T-helper 9 cell (primary cell): ENCODE measurements at places on chromosomes 2 and 18.

DNA sequence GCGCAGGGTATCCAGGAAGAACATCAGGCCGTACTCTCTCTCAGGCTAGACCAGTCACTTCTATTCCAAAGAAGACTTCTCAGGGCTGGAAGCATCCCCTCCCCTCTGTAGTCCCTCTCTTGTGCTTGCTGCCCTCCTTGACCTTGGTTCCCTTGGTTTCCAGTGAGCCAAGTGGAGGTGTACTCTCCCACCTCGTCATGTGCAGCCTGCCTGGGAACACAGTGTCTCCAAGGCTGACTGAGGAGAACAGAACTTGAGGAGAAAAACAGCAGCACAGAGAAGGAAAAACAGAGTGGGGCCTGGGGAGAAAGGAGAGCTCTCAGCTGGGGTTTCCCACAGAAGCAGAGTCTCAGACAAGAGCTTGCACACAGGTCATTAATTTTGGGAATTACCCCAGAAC is 52.7 kb downstream of the HAUS1 start:
- DNase-seq: no peak

DNA sequence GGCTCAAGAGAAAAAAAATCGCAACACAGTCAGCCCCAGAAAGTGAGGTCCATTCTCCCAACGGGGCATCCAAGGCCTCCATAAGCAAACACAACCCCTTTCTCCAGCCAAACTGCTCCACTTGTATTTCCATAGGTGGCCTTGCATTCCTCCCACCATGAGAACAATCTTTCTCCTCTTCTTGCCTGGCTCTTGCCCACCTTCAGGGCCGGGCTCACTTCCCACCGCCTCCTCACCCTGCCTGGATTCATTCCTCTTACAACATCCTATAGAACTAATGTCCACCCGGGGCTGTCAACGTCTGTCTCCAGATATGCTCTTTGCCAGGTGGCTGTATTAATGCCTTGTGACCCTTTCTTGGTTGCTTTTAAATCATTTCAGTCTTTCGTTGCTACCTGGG is 124.5 kb downstream of the SMAD7 start:
- DNase-seq: no peak

GRCh38 chr18:24801001-24801400 is 340.6 kb downstream of the HRH4 start:
- no peak for DNase-seq

DNA sequence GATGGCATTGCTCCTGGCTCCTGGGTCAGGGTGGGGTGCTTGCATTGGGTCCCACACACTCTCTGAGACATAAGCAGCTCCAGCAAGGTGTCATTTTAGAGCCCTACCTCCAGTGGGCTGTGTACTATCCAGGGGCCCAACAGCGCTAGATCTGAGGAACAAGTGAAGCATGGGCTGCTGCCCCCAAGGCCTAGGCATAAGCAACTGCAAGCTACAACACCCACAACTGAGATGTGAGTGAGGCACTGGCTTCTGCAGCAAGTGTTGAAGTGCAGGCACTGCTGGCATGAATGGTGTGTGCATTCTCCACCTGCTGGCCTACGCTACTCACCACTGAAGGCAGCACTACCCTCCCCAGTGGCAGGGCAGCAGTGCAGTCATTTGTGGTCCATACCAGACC is 81.0 kb upstream of the STK39 start:
- no peak for DNase-seq

DNA sequence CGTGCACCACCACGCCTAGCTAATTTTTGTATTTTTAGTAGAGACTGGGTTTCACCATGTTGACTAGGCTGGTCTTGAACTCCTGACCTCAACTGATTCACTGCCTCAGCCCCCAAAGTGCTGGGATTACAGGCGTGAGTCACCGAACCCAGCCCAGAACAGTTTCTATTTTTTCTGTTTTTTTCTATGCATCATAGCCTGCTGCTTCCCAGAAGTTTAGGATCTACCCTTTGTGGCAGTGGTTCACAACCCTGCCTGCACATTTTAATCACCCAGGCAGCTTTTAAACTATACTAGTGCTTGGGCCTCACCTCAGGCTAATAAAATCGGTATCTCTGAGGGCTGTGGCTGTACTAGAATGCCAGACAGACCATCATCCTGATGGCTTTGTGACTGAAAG is 39.7 kb upstream of the SOCS6 start:
- DNase-seq: no peak

- DNase-seq: no peak
These were observed 129.6 kb downstream of the PPP1R1C start for GRCh38 chr2:182115258-182115657.

GRCh38 chr2:18896125-18896764 is 306.9 kb upstream of the NT5C1B start:
- no peak for DNase-seq

DNA sequence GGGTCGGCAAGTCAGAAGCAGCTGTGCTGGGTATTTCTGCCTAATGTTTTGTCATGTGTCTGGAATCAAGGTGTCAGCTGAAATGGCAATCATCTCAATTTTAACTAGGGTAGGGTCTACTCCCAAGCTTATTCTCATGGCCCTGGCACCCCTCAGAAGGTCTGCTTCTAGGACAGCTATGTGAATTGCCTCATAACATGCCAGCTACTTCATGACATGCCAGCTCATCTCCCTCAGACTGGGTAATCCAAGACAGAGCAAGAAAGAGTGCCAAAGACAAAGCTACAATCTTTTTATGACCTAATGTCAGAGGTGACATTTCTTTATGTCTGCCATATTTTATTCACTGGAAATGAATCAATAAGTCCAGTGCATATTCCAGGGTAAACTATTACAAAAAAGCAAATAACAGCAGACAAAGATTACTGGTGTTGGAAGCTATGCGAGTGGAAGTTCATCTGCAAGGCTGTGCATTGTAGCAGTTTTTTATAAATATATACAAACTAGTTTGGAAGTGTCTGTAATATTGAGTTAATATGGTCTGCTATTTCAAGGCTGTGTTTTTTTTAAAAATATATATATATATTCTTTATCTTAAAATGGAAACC is 153.3 kb downstream of the FSIP2 start:
- DNase-seq: no peak

DNA sequence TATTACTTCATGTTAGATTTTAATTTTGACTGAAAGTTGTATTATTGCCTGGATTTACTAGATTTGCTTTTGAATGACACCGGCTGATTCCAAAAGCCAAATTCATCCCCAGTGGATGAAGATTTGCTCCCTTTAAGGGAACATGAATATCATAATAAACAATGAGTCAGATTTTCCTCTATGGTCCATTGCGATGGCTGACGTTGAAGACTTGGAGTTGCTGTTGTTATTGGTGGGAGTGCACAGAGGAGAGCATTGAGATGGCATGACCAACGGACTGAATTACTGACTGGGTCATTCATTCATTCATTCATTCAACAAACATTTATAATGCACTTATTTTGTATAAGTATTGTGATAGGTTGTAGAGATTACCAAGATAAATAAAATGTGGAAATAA is 33.4 kb upstream of the LYPD1 start:
- DNase-seq: no peak

GRCh38 chr2:99821572-99821971 is 320.8 kb downstream of the AFF3 start:
- no peak for DNase-seq
